A549 treated with AZD2906 at 1 μM for 4 hours (cell line): ENCODE measurements at places on chromosomes 5 and 9. TPM values are rescaled to one million over a fixed set of nuclear protein-coding genes. Genes with fewer than 3 reads are reported as not detected.

The CCNJL gene
- 10.1 to 12.6 TPM (median 11.2 TPM) in 5 replicates for total RNA-seq

The LCN9 gene
- total RNA-seq, result not detected in 5 replicates

The ANKRD20A1 gene
- total RNA-seq, result 0.82 to 2.4 TPM (median 1.2 TPM) in 5 replicates

The POU5F2 gene
- total RNA-seq, result 0.02 TPM in 1 of 5 replicates, not detected in the others

The CNTNAP3 gene
- 8.0 to 10.7 TPM (median 8.8 TPM) in 5 replicates for total RNA-seq

The EIF4E1B gene
- total RNA-seq, result not detected in 5 replicates

The LCN1 gene
- total RNA-seq, result 0.17 to 0.26 TPM (median 0.20 TPM) in 3 of 5 replicates, not detected in the others

The PCDHAC1 gene
- 1.7 to 2.2 TPM (median 1.9 TPM) in 5 replicates for total RNA-seq

The FAM78A gene
- 0.21 to 0.32 TPM (median 0.28 TPM) in 5 replicates for total RNA-seq

The CCNI2 gene
- total RNA-seq, result 0.07 to 0.26 TPM (median 0.10 TPM) in 4 of 5 replicates, not detected in the other

The RPL7A gene
- 3,317 to 3,500 TPM (median 3,431 TPM) in 5 replicates for total RNA-seq

The ADCY2 gene
- total RNA-seq, result not detected in 5 replicates

The CREBRF gene
- total RNA-seq, result 2.2 to 3.0 TPM (median 2.5 TPM) in 5 replicates

The MED10 gene
- 70.2 to 81.9 TPM (median 78.3 TPM) in 5 replicates for total RNA-seq

The PPIC gene
- total RNA-seq, result 16.5 to 18.7 TPM (median 18.3 TPM) in 5 replicates

The HMGCS1 gene
- 49.7 to 66.3 TPM (median 53.2 TPM) in 5 replicates for total RNA-seq

The APBA1 gene
- 0.20 to 0.28 TPM (median 0.20 TPM) in 5 replicates for total RNA-seq

The ATP10B gene
- not detected in 5 replicates for total RNA-seq

The LHX6 gene
- total RNA-seq, result 3.1 to 3.8 TPM (median 3.3 TPM) in 5 replicates

The SLC6A19 gene
- 0.42 to 0.71 TPM (median 0.66 TPM) in 5 replicates for total RNA-seq

The SPRY4 gene
- total RNA-seq, result 8.2 to 11.4 TPM (median 10.2 TPM) in 5 replicates
